ENCODE measurements at places on chromosomes 13 and 19.

GRCh38 chr19:46659151-46660007 is 1.6 kb downstream of the DACT3 start:
- no peak for DNase-seq

GRCh38 chr19:23070353-23071146 is 46.3 kb upstream of the ZNF730 start:
- no peak for DNase-seq

DNA sequence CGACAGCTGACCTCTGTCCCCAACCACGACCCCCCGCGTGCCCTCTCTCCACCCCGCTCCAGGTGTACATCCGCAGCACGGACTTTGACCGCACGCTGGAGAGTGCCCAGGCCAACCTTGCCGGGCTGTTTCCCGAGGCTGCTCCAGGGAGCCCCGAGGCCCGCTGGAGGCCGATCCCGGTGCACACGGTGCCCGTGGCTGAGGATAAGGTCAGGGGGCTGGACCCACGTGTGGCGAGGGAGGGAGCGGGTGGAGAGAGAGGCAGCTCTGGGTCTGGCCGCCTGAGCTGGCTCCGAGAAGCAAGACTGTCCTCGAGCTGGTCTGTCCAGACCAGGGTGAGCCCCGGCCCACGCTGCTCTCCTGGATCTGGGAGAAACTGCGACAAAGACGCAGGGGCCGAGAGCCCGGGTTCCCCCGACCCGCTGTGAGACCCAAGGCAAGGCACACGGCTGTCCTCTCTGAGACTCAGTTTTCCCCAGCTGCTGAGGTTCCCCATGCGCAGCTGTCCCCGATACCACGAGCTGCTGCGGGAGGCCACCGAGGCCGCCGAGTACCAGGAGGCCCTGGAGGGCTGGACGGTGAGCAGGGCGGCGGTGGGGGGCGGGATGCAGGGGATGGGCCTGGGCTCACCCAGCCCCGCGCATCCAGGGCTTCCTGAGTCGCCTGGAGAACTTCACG is 1.5 kb downstream of the ACP4 start:
- DNase-seq = no peak

DNA sequence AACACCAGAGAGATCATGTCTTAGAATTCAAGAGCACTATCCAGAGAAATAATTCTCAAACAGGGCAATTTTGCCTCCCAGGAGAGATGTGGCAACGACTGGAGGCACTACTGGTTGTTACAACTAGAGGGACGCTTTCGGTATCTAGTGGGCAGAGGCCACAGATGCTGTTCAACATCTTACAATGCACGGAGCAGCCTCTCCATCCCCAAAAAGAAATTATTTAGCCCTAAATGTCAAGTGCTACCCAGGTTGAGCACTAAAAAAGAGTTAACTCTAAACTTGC is 78.6 kb downstream of the ABCC4 start:
- DNase-seq = no peak

DNA sequence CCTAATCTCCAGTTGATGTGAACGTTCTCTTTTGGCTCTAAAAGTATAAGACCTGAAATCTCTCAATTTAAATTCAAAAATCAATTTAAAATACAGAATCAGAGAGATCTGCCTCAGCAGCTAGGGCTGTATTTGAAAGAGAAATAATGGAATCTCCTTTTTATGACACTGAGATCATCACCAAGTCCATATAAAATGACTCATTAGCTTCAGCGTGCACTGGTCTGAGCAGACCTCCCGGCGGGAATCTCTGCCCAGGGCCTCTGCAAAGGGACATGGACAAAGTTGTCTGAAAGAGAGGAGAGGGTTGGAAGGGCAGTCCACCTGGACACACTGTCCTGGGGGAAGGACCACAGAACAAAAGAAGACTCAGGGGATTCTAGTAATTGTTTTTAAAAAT is 855.6 kb downstream of the EFNB2 start:
- no peak for DNase-seq

DNA sequence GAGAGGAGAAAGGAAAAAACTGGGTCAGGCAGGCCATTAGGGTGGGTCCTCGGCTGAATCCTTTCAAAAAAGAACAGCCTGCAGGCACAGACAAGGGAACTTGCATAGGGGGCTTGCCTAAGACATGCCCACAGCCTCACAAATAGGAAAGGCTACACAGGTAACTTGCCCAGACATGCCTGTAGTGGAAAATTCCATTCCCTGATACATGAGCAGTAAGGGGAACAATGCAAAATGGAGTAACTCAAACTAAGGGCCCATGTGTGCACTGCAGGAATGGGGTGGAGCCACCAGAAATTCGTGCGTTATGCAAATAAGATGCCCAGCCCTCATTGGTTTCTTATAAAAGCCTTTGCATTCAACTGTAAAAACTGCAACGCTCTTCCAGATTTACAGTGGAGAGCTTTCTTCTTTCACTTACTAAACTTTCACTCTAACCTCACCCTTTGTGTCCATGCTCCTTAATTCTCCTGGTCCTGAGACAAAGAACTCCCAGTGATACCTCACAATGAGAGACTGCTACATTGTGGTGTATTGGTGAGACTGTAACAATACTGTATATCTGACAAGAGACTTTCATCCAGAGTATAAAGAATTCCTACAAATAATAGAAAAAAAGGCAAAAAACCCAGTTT is 59.5 kb upstream of the SLITRK1 start:
- DNase-seq = no peak

- peak; percentile 13 for DNase-seq
These were observed 839 bp upstream of the CKAP2 start for GRCh38 chr13:52454459-52454819.

- no peak for DNase-seq
These were observed 186.8 kb upstream of the SOX1 start for GRCh38 chr13:111880185-111880584.

GRCh38 chr13:43057653-43058317 is 34.4 kb downstream of the DNAJC15 start:
- peak; percentile 40 for DNase-seq

DNA sequence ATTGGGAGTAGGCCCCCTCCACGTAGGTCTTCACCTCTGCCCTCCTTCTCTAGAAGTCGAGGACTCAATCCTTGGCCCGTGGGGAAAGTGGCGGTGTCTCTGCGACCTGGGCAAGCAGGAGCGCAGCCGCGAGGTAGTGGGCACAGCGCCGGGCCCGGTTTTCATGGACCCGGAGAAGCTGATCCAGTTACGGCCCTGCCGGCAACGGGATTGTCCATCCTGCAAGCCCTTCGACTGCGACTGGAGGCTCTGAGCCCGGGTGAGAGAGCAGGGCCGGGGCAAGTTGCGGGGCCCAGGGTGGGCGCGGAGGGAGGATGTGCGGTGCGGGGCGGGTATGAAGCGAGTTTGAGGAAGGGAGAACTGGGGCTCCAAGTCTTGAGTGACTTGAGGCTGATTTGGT is 2.2 kb downstream of the THSD8 start:
- no peak for DNase-seq

- DNase-seq = no peak
These were observed 145.9 kb upstream of the SPACA7 start for GRCh38 chr13:112229992-112230872.

DNA sequence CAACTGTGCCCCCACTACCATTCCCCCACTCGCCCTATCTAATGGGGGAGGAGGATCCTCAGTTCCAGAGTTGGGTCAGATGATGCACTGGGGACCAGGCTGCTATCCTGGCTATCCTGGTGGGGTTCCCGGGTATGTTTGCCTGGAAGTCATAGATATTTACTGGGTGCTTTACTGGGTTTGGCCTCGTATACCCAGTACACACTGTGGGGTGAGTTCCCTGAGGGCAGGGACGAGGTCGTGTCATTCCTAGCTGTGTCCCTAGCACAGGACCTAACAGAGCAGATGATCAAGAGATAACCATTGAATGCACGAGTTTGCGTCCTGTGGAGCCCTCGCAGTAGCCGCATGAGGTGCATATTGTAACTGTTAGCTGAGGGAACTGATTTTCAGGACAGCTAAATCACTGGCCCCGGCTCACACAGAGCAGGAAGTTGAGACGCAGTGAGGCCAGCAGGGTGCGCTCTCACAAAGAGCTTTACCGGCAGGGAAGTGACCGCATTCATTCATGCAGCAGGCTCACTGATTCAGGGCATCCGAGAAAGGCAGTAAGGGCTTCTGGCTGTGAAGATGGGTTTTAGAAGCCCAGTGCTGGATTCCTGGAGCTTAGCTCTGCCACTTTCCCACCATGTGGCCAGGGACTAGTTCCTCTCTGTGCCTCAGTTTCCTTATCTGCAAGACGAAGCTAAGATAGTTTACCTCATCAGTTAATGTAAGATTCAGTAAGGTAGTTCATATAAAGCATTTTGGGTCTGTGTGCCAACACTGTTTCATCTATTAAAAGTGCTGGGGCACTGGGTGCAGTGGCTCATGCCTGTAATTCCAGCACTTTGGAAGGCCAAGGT is 6.0 kb downstream of the RUVBL2 start:
- peak; percentile 73 for DNase-seq

DNA sequence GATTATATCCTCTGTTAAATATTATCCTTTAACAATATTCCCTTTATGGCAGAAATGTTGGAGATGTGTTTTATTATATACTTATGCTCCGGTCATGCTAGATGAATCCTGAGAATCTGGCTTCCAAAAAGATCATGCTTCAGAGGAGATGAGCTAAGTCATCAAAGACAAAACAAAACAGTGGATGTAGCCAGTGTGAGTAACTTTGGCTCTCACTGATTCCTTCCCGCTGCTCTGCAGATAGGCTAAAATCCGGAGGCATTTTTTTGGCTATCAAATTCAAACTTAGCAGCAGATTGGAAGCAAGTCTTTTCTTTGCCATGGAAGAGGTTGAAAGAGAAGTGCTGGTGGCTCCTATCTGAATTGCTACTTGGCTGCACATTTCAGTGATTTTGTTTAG is 295.9 kb downstream of the GPC6 start:
- no peak for DNase-seq

DNA sequence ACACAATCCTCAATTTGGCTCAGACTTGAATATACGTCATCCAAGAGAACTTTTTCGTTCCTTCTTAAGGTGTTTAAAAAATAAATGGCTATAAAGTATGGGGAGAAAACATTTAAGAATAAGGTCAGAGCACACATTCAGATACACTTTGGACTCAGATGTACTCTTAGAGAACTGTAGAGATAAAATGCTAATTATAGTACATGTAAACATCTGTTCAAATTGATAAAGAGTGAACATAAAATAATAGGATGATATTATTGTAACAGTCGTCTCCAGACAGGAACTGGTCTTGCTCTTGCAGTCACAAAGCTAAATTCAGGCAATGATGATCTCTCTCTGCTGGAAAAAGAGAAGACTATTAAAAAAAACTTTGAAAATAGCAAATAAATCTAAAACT is 91.4 kb downstream of the RBM26 start:
- no peak for DNase-seq

DNA sequence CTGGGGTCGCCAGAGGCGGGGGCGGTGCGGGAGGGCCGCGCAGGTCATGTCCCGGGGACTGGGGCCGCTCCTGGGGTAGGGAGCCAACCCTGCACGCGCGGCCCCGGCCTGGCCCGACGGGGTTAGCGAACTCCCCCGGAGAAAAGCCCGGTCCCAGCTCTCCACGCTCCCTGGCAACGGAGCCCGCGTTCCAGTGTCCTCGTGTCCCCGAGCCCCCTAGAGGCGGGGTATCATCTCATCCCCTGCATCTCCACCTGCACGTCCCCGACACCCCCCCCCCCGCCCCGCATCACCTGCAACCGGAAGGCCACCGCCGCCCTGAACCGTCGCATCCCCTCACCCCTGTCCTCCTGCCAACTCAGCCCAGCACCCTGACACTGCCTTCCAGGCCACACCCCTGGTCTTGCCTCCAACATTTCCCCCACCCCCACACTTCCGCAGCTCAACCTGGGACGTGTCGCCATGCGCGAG is 2.7 kb downstream of the WDR88 start:
- DNase-seq = peak; percentile 33

GRCh38 chr19:16094360-16095070 is 17.2 kb upstream of the RAB8A start:
- DNase-seq = no peak

GRCh38 chr13:40982772-40983171 is 36.3 kb downstream of the ELF1 start:
- DNase-seq = peak; percentile 73

GRCh38 chr13:75357576-75358289 is 124.2 kb downstream of the TBC1D4 start:
- DNase-seq = peak; percentile 66

DNA sequence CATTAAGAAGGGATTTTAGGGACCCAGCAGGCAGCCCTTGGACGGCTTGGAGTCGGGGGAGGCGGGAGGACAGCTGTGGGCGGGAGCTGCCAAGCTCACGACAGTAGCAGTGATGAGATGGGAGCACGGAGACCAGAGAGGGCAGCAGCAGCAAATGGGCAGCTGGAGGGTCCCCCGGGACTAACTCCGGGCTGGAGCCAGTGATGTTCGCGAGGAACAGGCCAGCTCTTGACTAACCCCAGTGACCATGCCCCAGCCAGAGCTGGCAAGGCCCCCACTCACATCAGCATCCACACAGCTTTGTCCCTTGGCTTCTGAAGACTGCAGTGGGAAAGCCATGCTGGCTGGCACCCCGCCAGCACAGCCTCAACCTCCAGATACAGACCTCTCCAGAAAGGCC is 81.9 kb downstream of the RAB20 start:
- no peak for DNase-seq

DNA sequence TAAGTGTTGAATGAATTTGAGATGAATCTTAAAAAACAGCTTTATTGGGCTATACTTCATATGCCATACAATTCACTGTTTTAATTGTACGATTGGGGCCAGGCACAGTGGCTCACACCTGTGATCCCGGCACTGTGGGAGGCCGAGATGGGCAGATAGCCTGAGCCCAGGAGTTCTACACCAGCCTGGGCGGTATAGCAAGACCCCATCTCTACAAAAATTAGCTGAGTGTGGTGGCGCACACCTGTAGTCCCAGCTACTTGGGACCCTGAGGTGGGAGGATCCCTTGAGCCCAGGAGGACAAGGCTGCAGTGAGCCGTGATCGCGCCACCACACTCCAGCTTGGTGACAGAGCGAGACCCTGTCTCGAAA is 10.3 kb downstream of the ARID3A start:
- DNase-seq = no peak

- DNase-seq = no peak
These were observed 1921.9 kb downstream of the OLFM4 start for GRCh38 chr13:54950546-54950945.

- no peak for DNase-seq
These were observed 13.2 kb downstream of the DNAJC15 start for GRCh38 chr13:43036351-43037250.

- no peak for DNase-seq
These were observed 10.5 kb downstream of the AP1M1 start for GRCh38 chr19:16208064-16208759.

- no peak for DNase-seq
These were observed 7.0 kb upstream of the RAB8A start for GRCh38 chr19:16104722-16105121.
